ENCODE measurements at places on chromosomes 7 and 10.

GRCh38 chr10:103690281-103690680 is 165.1 kb downstream of the SH3PXD2A start:
- DNase-seq, result no peak

DNA sequence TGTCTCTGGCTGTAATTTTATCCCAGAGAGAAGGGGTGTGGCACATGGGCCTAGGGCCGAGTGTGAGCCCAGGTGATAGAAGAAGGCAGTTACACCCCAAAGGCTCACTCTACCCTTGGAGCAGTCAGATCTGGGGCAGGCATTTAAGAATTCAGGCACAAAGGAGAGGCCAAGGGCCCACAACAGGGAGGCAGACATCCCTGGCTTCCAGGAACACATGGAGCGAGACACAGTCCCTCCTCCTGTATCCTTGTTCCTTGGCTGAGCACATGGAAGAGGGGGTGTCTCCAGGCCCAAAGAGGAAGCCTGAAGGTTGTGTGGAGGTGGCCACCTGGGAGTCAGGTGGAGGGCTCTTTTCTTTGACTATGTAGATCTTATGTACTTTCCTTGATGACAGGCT is 286.2 kb downstream of the RPS24 start:
- DNase-seq, result no peak

DNA sequence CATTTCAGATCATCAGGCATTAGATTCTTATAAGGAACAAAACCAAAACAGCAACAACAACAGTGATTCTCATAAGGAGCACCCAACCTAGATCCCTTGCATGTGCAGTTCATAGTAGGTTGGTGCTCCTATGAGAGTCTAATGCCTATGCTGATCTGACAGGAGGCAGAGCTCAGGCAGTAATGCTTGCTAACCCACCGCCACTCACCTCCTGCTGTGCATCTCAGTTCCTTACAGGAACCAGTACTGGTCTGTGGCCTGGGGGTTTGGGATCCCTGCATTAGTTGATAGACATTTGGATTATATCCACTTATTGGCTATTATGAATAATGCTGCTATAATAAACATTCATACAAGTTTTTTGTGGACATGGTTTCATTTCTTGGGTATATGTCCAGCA is 14.0 kb downstream of the MKLN1 start:
- DNase-seq, result peak; percentile 70

- DNase-seq, result no peak
Observed at GRCh38 chr10:92763634-92764155, 73.9 kb downstream of the HHEX start.

- DNase-seq, result no peak
Observed at GRCh38 chr10:32376771-32377170, 29.8 kb upstream of the EPC1 start.

GRCh38 chr10:14356921-14357320 is 26.2 kb upstream of the FRMD4A start:
- no peak for DNase-seq

Data from mesendoderm (in vitro differentiated cells).